Left renal pelvis (tissue), 4 donors: ENCODE measurements at places on chromosomes 5 and 9. TPM values are rescaled to one million over a fixed set of nuclear protein-coding genes. Genes with fewer than 3 reads are reported as not detected.

Gene CNTNAP3
- polyA plus RNA-seq: 3.0 TPM

Gene PALM2AKAP2
- polyA plus RNA-seq: 5.1 TPM

Gene SV2C
- 0.18 TPM for polyA plus RNA-seq

Gene LHX3
- polyA plus RNA-seq: not detected

Gene PURA
- polyA plus RNA-seq: 14.8 TPM

DNA sequence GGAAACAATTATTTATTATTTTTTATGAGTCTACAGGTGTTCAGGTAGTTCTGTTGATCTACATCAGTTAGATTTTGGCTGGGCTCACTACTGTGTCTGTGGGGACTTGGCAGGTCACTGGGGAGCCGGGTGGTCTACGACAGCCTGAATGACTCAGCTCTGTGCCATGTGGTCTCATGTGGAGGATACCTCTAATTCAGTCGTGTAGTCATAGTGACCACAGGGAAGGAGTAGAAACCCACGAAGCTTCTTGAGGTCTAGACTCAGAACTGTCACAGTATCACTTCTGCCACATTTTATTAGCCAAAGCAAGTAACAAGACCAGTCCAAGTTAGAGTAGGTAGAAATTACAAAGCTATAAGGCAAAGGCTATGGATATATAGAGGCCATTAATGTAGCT, 64.7 kb upstream of the GRAMD2B start:
- DNase-seq: no peak

DNA sequence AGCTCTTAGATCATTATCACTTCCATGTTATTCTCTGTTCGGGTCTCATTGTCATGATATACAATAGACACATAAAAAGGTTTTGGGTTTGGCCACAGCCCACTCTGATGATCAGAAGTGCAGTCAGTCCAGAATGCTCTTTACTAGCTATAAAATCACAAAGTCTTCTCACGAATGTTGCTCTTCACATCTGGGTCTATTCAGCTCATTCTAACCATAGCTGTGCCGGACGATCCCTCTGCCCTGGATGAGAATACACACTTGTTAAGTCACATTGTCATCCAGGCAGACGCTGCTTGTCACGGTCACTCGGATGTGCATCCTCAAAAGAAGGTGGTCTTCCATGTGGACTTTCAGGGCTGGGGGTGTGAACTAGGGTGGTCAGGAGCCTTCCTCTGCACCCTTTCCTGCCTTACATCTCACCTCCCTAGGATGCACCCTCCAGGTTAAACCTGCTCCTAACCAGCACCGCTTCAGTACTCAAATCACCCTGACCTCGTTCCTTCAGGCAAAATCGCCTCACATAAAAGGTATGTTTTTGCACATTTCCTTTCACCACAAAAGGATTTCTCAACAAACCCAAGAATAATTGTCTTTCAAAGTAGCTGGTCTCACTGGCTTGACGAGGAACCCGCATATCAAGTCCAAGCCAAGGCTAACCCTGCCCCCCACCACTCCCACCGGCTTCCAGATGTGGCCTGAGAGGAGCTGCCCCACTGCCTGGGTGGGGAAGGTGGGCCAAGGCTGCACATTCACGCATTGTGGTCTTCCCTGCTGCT, 21.9 kb downstream of the ANKH start:
- DNase-seq: no peak

- DNase-seq: no peak
These were observed 65.9 kb downstream of the CWC27 start for GRCh38 chr5:64834611-64835010.

GRCh38 chr9:5553211-5553610, 42.9 kb downstream of the PDCD1LG2 start:
- DNase-seq: no peak

- no peak for DNase-seq
These were observed 158.6 kb downstream of the GHR start for GRCh38 chr5:42581845-42582244.

- no peak for DNase-seq
These were observed 765.1 kb upstream of the CTNND2 start for GRCh38 chr5:12669326-12669725.

DNA sequence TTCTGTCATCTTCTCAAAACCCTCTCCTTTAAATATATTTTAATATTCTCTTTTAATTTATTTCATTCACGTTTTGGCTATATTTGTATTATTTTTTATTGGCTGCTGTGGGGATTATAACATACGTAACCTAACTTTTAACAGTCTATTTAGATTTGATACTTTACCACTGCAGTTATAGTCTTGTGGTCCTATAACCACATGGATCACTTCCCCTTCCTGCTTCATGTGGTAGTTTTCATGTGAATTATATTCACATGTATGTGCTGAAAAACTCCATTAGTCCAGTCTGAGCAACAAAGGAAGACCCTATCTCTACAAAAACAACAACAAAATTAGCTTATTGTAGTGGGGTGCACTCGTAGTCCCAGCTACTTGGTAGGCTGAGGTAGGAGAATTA, 34.3 kb downstream of the CENPP start:
- DNase-seq: no peak

GRCh38 chr5:775961-776861, 8.3 kb downstream of the ZDHHC11B start:
- DNase-seq: no peak

DNA sequence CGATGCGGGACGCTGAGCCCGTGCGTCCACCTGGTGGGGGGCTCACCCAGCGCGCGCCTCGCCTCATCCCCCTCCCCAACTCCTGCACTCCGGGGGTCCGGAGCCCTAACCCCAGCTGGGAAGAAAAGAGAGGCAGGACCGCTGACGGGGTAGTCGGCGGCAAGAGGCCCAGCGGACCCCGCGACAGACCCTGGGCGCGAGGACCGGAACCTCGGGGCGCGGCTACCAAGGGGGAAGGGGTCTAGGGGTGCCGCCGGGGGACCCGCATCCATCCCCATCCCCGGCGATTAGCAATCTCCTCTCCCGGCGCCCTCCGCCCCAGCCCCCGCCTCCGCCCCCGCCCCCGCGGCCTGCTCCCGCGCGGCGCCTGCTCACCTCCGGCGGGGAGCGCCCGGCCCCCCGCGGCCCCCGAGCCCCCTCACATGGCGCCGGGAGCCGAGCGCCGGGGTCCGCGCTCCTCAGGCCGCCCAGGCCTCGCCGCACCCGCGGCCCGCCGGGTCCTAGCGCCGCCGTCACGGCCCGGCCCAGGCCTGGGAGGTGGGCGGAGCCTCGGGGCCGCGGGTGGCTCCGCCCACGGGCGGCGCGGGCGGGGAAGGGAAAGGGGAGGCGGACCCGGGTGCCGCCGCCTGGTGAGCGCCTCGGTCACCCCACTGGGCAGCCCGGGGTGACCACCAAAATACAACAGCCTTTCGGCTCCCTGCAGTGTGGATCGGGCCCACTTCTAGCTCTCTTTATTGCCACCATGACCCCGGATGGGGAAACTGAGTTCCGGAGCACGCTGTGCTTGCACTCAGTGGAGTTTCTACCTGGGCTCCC, at the start of gene ST6GALNAC6:
Gene ST6GALNAC6, minus strand, starts transcription at position 476 of the 816 bp plus-strand sequence. CDS start 1,622 bp downstream, outside the sequence.
- DNase-seq: no peak

DNA sequence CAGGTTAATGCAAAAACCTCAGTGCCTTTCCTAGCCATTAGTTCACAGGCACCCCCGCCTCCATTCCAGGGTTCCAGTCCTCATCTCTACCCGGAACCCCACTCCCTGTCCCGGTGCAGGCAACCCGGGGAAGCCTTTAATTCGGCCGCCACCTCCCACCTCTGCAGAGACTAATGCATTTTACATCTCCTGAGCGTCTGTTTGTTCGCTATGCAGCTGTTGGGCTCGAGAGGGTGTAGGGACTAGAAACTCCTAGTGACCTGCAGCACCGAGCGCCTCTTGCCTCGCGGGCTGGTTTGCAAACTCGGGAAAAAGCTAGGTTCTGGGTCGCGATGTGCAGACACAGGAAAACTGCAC, 3.6 kb downstream of the GDNF start:
- no peak for DNase-seq

GRCh38 chr5:168464214-168464613, 22.1 kb upstream of the RARS1 start:
- no peak for DNase-seq

DNA sequence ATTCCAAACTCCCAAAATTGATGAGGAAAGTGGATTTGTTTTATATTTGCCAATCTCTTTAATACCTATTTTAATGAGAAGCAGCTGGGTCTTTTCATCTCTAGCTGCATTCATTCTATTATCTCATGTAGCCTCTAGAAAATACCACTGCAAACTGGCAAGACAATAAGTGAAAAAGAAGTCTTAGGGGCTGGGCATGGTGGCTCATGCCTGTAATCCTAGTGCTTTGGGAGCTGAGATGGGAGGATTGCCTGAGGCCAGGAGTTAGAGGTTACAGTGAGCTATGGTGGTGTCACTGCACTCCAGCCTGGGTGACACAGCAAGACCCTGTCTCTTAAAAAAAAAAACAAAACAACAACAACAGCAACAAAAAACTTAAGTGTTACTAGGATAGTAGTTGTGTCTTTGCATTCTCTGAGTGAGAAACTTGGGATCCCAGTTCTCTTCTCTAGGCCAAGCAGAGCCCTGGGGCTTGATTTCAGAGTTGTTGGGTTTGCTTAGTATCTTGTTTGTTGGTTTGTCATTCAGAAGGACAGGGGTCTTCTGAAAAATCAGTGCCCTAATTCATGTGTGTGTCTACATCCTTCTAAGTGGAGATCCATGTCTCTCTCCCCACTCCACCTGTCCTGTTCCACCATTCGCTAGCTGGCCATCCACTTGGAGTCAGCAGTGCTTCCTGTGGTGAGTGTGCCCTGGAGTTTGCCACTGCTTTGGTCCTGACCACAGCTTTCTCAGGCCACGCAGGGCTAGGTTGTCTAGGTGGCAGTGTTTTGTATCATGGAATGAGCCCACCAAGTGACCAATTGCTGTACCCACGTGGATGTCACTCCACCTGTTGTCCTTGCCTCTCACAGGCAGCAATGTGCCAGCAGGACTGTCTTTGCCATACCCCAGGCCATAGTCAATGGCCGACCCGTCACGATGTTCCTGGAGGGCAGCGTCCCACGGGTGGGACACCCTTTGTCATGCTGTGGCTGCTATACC, 19.5 kb downstream of the MARCHF6 start:
- no peak for DNase-seq

DNA sequence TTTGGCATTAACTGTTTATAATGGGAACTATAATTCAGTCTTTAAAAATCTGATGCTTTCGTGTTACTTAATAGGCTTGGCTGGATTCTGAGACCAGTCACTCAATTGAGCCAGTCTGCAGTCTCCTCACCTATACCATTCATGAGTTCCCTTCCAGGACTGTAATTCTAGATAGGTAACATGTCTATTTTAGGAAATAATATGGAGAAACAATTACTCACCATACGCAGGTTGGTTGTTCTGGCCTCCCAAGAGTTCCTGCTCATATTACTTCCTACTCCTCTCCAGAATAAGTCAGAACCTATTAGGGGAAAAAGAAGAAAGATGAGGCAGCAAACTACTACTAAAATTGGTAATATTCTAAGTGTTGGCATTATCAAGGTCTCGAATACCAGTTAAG, 4.5 kb upstream of the IARS1 start:
- no peak for DNase-seq

DNA sequence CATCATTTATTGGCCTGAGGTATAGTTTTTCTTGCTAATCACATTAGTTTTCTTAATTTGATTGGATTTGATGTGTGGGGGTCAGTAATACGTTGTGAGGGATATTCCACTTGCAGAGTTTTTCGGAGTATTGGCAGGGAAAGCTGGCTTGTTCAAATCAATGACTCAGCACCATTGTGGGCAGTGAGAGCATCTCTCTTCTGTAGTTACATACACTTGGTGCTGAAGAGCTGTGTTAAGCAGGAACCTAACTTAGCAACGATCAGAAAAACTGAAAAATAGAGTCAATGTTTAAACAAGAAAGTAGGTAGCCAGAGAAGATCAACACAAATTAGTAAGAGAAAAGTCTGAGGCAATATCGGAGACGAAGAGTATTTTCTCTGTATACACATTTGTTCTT, 344.6 kb upstream of the EDIL3 start:
- no peak for DNase-seq

GRCh38 chr9:123072407-123072995, 39.0 kb downstream of the GPR21 start:
- DNase-seq: no peak

GRCh38 chr5:66324357-66324756, 180.3 kb downstream of the SREK1 start:
- no peak for DNase-seq

GRCh38 chr5:139051392-139051791, 146.8 kb downstream of the SIL1 start:
- no peak for DNase-seq

GRCh38 chr9:86767373-86767772, 179.9 kb downstream of the GAS1 start:
- no peak for DNase-seq

GRCh38 chr9:13386935-13387733, 107.6 kb upstream of the MPDZ start:
- no peak for DNase-seq

- DNase-seq: no peak
These were observed 206.5 kb downstream of the FANCC start for GRCh38 chr9:95110921-95111525.
